Left colon (tissue), 2 donors: ENCODE measurements at places on chromosomes 2 and 18. TPM values are rescaled to one million over a fixed set of nuclear protein-coding genes. Genes with fewer than 3 reads are reported as not detected.

- no peak for DNase-seq
Measured at GRCh38 chr2:26976237-26976636, 5.8 kb downstream of the MAPRE3 start.

GRCh38 chr18:48460929-48461583, 51.9 kb upstream of the ZBTB7C start:
- DNase-seq = no peak

- DNase-seq = no peak
Measured at GRCh38 chr2:110993557-110994231, 127.0 kb upstream of the BCL2L11 start.

KCNE4 gene
- total RNA-seq = 0.89 TPM

DNA sequence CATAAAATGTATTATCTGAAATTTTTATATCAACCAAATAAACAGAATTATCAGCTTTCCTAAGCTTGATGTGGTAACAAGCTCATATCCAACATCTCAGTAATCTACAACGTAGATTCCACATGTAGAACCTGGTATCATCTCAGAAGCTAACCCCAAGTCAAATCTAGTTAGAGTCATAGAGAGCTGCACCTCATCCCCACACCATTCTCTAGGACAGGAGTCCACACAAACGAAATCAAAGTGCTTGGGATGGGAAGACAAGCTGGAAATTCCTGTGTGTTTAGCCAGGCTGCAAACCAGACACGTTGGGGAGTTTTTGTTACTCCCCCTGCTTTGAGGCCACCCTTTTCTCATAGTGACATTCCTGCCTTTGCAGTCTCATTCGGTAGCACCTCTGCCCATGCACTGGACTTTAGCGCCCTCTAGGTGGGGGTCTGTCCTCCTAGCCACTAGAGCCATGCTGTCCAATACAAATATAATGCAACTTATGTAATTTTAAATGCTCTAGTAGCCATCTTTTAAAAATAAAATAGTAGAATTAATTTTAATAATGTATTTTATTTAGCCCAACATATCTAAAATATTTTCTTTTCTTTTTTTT, 28.1 kb upstream of the SATB2 start:
- DNase-seq = peak; percentile 85

GRCh38 chr18:10822456-10822855, 296.6 kb downstream of the NAPG start:
- no peak for DNase-seq
